ENCODE measurements at places on chromosomes 11 and 22. TPM values are rescaled to one million over a fixed set of nuclear protein-coding genes. Genes with fewer than 3 reads are reported as not detected.

The CHRM1 gene
- not detected for total RNA-seq

The MAPK11 gene
- 2.1 TPM for total RNA-seq

The PHLDA2 gene
- 0.61 TPM for total RNA-seq

DNA sequence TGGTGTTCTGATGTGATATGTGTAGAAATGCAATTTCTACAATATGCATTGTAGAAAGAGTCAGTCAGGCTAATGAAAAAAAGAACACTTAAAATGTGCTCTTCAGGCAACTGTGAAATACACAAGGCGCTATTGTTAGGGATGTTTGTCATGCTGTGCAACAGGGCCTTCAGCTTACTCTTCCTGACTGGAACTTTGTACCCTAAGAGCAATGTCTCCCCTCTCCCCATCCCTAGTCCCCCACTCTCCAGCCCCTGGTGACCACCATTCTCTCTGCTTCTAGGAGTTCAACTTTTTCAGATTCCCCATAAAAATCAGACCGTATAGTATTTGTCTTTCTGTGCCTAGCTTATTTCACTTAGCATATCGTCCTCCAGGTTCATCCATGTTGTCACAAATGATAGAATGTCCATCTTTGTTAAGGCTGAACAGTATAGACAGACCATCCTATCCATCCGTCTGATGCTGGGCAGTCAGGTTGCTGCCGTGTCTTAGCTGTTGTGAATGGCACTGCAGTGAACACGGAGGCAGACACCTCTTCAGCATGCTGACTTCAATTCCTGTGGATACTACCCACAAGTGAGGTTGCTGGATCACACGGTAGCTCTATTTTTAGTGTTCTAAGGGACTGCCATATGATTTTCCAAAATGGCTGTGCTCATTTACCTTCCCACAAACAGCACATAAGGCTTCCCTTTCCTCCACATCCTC lies 10.7 kb downstream of the NDUFV1 start:
- DNase-seq: no peak

- no peak for DNase-seq
Observed at GRCh38 chr11:4916581-4916980, 2.6 kb downstream of the OR51G2 start.

- peak; percentile 19 for DNase-seq
Observed at GRCh38 chr22:35629406-35630216, 12.5 kb upstream of the MB start.
